Central memory CD4-positive, alpha-beta T cell (primary cell): ENCODE measurements at places on chromosomes 6 and 20.
A peak's percentile ranks its signal among the peaks of the same experiment; 100 is the strongest.

DNA sequence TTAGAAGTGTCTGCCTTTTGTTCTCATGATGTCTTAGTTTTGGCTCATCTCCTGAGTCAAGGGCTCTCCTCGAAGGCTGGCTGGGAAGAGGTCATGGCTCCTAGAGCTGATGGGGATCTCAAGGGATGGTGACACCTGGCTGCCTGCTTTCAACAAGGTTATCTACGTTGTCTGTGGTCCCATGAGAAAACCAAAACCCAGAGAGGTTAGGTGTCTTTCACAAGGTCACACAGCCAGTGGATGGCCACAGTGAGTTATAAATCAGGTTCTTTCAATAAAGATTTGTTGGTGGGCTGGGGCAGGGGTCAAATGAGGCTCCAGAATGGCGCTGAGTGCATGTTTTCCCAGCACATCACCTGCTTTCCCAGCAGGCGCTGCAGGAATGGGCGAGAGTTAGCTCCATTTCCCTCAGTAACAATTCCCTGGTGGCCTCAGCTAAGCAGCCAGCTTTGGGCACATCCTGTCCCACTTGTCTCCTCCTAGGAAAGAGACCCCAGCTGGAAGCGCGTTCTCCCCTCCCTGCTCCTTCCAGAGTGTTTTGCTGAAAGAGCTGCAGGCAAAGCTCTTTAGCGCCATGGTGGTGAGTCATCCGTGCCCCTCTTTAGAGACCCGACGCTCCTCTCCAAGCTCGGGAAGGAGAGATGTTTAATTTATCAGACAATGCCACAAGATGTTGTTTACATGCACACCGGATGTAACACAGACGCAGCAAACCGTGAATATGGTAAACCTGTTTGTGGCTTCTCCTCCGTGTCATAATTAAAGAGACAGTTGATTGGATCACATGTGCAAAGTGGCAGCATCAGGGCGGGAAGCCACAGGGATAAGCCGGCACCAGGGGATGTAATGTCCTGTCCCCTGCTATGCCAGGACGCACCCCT, 109.7 kb downstream of the LRFN2 start:
- DNase-seq: peak; percentile 33

- no peak for DNase-seq
These were observed 2.5 kb downstream of the PMEPA1 start for GRCh38 chr20:57707320-57707719.

- DNase-seq: no peak
These were observed 100.4 kb downstream of the JAG1 start for GRCh38 chr20:10573273-10573950.

DNA sequence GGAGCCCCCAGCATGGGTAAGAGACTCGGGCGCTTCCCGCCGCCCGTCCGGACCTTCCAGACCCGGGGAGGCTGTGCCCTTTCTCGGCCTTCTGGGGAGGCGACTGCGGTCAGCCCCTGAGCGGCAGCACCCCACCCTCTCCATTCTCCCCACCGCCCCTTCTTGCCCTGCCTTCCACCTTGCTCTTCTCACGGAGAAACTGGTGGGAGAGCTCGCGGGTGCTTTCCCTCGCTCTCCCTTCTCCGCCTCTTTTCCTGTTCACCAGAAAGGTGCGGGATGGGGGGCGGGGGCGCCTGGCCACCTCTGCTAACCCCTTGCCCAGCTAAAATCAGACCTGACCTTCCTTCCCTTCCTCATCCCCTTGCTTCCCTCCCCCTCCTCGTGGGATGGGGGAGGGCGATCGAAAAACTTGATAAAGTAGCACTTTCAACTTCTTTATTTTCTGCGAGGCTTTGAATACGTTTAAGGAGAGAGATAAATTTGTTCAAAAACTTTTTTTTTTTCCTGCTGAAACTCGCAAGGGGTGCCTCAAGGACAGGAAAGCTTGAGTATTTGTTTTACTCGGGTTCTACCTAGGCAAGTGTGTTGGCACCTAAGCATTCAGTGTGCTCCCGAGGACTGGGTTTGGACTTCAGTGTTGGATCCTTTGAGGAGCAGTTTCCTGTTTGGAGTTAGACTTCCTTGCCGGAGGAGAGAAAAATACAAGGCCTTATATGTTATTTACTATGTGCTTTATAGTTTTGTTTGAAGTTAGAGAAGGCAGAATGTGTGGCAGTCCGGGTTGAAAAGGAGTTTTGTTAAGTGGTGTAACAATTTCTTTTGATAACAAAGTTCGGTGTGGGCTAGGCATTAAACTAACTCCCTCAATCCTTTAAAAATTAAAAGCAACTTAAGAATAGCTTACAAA, 897 bp downstream of the CD2AP start:
- DNase-seq: peak; percentile 12

- no peak for DNase-seq
These were observed 3.6 kb upstream of the HS3ST5 start for GRCh38 chr6:114346451-114346850.

GRCh38 chr6:111715321-111715720, 109.6 kb upstream of the TRAF3IP2 start:
- DNase-seq: peak; percentile 55

DNA sequence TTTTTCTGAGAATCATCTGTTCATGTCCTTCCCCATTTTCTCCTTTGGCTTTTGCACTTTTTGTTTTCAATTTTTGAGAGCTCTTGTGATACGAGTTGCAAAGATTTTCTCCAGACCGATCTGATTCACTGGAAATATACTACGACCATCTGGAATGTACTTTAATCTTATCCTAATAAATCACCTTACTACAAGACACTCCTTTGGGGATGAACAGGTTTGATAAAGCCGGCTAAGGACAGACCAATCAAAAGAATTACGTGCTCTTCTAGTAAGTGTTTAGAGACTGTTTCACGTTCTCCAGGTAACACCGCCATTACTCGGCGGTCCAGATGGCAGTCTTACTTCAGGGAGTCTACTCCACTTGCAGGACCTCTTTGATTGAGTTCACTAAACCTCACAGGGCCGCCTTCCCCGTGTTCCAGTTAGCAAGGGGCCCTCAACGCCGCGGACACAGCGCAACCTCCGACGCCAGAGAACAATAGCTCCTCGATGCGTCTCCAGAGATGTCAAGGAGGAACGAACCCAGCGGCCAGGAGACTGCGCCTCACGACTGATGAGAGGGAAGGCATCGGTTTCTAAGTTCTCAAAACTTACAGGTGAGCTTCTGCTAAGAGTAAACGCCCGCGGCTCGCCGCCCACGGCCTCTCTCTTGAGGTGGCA, 920 bp upstream of the WTAP start:
- DNase-seq: no peak

GRCh38 chr20:46273717-46274116, 34.6 kb downstream of the CDH22 start:
- DNase-seq: no peak

- DNase-seq: peak; percentile 81
These were observed 13.0 kb downstream of the FGD2 start for GRCh38 chr6:37018198-37019064.

DNA sequence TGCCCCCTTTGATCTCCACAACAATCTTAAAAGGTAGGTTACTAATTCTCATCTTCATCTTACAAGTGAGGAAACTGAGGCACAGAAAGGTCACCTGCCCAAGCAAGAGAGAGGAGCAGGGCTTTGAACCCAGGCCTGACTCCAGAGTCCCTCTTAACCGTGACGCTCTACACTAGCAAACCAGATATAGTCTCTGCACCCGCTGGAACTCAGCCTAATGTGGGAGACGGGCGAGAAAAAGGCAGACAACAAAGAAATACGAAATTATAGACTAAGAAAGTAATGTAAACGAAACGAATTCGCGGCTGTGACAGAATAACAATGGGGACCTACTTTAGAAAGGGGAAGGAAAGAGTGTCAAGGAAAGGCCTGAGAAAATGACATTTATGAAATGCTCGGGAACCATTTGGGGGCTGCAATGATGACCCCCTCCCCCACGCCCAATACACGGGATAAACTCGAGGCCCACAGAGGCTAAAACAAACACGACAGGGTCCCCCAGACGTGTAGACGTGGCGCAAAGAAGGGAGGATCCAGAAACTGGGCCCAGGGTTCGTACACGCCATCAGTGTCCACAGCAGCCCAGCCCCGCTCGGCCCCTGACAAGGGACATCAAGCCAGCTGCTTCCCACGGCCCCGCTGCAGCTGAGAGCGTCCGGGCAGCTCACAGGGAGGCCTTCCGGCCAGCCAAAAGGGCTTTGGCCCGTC, 637 bp downstream of the TRPC4AP start:
- DNase-seq: no peak
